ENCODE measurements at places on chromosomes 13 and 19.

DNA sequence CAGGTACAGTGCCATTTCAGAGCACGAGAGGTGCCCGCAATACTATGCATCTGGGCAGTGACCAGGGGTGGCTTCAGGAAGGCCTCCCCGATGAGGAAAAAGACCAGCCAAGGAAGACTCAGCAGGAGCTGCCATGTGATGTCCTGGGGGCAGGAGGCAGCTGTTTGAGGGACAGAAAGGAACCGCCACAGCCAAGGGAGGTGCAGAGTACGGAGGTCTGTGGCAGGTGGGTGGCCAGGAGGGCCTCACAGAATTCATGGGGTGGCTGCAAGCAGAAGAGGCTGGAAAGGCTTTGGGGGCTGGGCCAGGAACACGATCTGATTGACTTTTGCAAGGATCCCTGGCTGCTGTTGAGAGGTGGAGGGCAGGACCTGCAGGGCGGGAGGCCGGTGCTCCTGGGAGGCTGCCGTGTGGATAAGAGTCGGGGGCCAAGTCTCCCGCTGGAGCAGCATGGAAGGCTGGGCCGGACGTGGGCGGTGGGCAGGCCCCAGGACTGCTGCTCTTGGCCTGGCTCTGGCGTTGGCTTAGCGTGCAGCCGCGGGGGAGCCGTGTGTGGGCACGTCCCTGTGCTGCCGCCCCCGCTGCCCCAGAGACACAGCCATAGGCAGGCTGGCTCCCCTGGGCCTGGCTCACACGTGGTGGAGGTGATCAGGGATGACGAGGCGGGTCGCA is 29.1 kb downstream of the CEBPA start:
- DNase-seq = no peak

DNA sequence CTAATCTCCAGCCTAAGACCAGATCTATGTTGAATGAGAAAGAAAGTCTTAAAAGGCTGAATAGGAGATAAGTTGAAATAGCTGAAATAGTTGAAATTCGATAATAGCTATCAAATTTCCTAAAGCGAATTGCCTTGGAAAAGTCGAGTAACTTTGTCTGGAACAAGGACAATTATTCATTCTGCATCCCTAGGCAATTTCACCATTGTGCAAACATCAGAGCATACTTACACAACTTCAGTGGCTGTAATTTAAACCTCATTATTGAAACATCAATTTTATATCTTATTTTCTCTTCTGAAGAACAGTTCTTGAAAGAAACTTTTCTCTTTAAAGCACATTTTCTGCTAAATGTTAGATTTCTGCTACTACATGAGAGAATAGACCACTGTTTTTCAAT is 13.6 kb downstream of the TNFSF13B start:
- DNase-seq = no peak

DNA sequence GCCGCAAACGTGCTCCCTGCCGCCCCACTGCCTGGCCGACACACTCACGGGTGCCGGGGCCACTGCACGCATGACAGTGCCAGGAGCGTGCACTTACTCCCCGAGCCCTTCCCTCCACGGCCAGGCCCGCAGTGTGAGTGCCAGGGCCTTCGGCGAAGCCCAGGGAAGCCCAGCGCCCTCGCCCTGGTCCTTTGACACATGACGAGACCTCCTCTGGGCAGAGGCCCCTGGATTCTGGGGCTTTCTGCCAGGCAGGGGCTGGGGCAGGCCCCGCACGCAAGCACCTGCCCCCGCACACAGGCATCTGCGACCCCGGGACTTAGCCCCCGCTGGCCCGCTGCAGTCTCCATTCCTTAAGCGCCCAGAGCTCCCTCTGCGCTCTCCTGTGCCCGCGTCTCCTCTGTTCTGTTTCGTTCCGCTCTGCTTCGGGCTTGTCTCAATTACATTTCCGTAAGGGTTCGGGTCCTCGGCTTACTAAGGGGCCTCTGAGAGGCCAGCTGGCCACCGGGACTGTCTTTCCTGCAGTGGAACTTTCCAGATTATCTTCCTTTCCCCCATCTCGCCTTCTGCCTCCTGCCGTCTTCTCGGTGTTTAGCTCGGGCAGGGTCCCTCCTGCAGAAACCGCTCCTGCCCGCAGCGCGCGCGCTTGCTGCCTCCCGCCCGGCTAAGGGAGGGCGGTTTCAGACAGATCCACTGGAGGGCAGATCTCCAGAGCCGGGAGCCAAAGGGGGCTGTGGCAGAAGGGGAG is 98.8 kb downstream of the ING1 start:
- no peak for DNase-seq

- no peak for DNase-seq
Measured at GRCh38 chr13:79973533-79973963, 367.4 kb downstream of the SPRY2 start.

- DNase-seq = no peak
Measured at GRCh38 chr13:19156013-19156825, 25.4 kb downstream of the TUBA3C start.

- peak; percentile 84 for DNase-seq
Measured at GRCh38 chr19:58228585-58229254, at the start of gene ZNF544. Gene ZNF544 (plus strand): TSS chr19:58228914. CDS start chr19:58244024, 15,110 bp downstream.

DNA sequence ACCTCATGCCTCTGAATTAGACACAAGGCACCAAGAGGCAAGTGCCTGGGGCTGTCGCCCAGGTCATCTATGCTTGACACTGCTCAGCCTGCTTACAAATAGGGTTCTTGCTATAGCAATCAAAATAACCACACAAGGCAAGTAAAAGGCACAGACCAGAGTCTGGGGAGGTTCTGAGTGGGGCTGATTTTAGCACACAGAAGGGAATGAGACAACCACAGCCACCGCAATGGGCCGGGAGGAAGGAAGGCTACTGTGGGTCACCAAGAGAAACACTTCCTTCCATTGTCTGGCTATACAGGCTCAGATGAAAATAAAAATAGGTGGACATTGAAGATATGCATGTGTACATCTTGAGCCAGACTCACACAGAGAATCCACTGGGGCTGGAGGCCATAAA is 159.1 kb downstream of the DLEU7 start:
- no peak for DNase-seq

DNA sequence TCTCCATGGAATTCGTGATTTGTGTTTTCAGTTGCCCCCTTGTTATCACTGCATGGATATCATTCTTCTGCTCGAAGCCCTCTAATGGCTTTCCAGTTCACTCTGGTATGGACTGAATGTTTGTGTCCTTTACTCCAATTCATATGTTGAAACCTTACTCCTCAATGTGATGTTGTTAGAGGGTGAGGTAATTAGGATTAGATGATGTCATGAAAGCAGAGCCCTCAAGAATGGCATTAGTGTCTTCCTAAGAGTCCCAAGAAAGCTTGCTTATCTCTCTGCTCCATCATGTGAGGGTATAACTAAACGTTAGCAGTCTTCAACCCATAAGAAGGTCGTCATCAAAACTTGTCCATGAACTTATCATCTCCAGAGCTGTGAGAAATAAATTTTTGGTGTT is 1626.3 kb upstream of the MIR17HG start:
- DNase-seq = no peak

GRCh38 chr13:21243045-21243897 is 66.8 kb downstream of the MRPL57 start:
- DNase-seq = no peak

- no peak for DNase-seq
Measured at GRCh38 chr13:93086329-93086728, 140.3 kb upstream of the GPC6 start.

GRCh38 chr13:43279696-43280095 is 256.3 kb downstream of the DNAJC15 start:
- DNase-seq = no peak

DNA sequence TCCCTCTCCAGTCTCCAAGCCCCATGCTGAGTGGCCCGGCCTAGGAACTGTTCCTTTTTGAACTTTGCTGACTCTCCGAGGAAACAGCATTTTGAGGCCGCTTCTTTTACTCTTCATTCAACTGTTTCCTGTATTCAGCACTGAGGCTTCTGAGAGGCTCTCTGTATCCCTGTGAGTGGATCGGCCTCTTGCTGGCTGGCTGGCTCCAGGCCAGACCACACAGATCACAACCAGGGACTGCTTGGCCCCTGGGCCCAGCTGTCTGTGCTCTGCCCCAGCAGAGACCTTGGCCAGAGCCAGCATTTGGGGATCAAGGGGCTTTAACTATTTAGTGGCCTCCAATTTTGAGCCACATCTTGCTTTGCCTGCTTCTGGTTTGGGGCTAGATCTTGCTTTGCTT is 75.6 kb upstream of the KL start:
- DNase-seq = no peak

DNA sequence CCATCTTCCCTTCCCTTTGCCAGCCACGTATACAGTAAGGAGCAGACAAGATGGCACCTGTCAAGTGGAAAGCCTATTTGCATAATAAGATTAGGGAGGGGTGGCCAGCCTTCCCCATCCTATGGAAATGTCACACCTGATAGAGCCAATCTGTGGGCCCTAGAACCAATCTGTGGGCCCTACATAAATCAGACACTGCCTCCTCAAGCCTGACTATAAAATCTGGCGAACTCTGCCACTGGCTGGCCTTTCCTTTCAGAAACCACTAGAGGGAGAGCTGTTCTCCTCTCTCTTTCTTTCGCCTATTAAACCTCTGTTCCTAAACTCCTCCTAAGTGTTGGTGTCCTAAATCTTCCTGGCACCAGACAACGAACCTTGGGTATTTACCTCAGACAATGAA is 231.5 kb upstream of the KLHL1 start:
- no peak for DNase-seq

DNA sequence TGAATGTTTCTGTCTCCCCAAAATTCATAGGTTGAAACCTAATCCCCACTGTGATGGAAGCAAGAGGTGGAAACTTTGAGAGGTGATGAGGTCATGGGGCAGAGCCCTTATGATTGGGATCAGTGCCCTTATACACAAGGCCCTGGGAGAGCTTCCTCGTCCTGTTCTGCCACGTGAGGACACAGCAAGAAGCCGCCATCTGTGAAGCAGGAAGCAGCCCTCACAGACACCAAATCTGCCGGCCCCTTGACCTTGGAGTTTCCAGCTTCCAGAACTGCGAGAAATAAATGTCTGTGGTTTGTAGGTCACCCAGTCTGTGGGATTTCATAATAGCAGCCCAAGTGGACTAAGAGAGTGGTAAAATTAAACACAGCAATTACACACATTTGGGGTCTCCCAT is 737.4 kb downstream of the UQCRFS1 start:
- no peak for DNase-seq

DNA sequence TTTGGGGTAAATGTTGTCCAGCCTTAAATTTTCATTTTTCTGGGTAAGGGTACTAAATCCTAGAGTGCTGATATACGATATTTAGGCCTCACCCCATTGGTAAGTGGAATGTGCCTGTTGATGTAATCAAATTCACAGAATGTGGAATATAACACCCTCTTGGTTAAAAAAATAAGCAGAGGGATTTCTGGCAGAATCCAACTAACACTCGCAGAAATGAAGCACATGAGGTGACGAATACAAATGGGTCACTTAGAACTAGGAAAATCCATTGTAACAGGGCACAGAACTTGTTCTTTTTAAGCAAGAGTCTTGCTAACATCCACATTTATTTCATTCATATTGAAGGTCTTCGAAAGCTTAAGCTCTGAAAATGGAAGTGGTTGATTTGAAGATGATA is 320.3 kb downstream of the SHISA2 start:
- DNase-seq = no peak

DNA sequence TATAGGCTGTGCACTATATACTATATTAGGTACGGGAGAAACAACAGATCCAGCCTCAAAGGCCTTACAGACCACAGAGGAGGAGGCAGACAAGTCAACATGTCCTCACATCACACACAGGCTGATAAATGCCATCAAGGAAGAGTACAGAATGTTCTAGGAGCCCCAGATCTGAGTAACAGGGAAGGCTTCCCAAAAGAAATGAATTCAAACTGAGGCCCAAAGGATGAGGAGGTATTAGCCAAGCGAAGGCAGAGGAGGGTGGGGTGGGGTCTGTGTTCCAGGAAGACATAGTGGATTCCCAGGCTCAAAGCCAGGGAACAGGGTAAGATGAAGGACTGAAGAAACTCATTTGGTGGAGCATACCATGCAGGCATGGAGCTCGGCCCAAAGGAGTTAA is 55.1 kb downstream of the RXFP2 start:
- no peak for DNase-seq

DNA sequence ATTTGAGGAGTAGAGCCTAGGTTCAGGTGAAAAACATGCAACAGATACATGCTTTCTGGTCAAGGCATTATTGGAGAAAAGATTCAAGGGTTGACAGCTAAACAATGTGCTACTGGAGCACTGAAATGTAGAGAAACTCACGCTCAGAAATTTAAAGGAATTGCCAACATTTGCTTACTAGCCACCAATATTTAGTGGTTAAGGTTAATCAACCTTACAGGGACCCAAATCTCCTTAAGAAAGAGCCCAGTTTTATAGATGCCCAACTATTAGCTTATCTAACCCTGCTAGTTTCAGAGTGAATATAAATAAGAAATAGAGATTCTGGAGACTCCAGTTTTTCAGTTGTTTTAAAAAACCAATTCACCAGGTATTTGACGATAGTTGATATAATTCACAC is 203.6 kb downstream of the DACH1 start:
- DNase-seq = no peak

DNA sequence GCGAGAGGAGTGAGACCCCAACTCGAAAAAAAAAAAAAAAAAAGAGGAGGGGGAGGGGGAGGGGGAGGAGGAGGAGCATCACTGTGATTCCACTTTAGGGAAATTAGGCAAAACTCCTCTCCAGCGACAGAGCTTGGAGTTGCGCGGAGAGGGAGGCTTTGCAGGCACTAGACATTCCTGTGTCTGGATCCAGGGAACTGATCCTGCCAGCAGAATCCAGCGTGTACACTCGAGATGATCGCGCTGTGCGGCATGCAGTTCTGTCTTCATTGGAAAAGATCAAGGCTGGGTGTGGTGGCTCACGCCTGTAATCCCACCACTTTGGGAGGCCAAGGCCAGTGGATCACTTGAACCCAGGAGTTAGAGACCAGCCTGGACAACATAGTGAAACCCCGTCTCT is 29.6 kb upstream of the KLF2 start:
- no peak for DNase-seq

GRCh38 chr19:16075430-16076153 is 703 bp upstream of the TPM4 start:
- DNase-seq = no peak

DNA sequence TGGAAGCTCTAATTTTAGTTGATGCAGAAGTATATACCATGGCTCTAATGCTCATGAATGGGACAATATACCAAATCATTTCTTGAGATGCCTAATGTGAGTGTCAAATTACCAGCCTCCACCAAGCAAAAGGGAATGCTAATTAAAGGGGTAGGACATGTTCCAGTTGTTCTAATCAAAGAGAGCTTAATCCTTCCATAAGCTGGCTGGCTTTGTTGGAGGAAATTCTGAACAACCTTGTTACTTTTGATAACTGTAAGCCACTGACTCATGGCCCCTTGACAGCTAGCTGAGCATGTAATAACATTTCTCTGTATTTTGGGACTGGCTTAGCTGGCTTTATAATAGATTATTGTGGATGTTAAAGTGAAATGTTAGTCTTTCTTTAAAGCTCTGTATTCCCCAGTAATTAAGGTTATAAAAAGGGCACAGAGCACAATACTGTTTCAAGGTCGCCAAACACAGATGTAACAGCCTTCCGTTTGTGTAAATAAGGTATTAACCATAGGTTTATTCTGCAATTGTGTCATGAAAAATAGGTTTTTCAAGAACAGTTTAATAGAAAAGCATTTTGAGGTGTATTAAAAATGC is 1194.0 kb downstream of the PCDH9 start:
- DNase-seq = no peak
